Esophagus squamous epithelium (tissue), 5 donors: ENCODE measurements at places on chromosomes 2 and 18. TPM values are rescaled to one million over a fixed set of nuclear protein-coding genes. Genes with fewer than 3 reads are reported as not detected.

DNA sequence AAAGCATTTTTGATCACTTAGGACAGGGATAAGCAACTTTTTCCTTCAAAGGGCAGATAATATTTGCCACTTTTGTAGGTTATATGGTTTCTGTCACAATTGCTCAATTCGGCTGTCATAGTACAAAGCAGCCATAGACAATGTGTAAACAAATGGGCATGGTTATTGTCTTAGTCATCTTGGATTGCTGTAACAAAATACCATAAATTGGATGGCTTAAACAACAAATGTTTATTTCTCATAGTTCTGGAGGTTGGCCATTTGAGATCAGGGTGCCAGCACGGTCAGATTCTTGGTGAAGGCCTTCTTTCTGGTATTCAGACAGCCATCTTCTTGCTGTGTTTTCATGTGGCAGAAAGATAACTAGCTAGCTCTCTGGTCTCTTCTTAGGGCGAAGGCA, 91.2 kb downstream of the TAF4B start:
- no peak for DNase-seq

C18orf54 gene
- 1.7 TPM for total RNA-seq

- no peak for DNase-seq
Observed at GRCh38 chr2:128556089-128556488, 237.4 kb upstream of the HS6ST1 start.

TTL gene
- 21.6 TPM for total RNA-seq

PTH2R gene
- total RNA-seq = not detected

- no peak for DNase-seq
Observed at GRCh38 chr18:50632895-50633515, 73.1 kb downstream of the MAPK4 start.

- DNase-seq = no peak
Observed at GRCh38 chr18:79046522-79046921, 22.7 kb upstream of the ATP9B start.

GRCh38 chr2:54667726-54668650, 55.5 kb upstream of the EML6 start:
- no peak for DNase-seq

DNA sequence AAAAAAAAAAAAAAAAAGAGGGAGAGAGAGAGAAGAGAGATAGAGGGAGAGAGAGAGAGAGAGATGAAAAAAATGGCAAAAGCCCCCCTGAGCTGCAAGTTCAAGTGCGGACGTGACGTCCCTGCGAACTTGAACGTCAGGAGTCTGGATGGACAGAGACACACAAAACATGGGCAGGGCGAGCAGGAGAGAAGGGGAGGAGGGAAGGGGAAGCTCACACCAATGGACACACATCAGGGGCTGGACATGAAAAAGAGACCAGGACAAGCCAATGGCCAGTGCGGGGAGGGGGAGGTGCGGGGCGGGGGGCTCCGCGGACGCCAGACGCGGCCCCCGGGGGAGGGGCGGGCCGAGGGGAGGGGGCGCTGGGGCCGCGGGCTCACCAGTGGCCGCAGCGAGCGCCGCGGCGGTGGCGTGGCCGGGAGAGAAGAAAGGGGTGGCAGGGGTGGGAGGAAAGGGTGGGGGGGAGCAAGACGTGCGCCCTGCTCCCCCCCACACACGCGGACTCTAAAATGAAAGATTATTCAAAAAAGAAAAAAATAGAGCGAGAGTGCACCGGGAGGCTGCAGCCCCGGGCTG, at the start of gene BCL11A:
Gene BCL11A, minus strand, starts transcription at position 160 of the 579 bp plus-strand sequence. CDS start 384 bp downstream, outside the sequence.
- DNase-seq = no peak

SP140 gene
- total RNA-seq = 2.3 TPM

DNA sequence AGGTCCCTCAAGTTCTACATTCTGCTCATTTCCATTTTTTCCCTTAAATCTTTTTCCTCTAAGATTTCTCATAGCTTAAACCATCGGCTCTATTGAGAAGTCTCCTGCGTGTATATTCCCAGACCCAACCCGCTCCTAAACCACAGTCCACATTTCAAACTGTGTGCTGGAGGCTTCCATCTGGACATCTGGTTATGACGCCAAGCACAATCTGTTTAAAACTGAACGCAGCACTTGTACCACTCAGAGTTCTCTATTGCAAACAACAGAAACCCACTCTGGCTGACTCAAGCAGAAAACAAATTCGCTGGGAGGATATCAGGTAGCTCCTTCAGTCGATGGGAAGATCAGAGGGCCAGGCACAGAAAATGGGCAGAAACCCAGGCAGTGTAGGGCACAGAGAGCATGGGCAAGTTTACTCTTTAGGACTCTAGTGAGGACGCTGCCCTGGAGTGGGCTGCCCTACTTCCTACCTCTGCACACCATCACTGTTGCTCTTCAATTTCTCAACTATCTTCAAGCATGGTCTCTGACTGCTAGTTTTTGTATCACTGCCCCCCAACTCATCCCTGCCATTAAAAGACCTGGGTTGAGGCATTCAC, 5.6 kb upstream of the EML4 start:
- DNase-seq = no peak

BCS1L gene
- 34.0 TPM for total RNA-seq

THSD7B gene
- 0.95 TPM for total RNA-seq

PROM2 gene
- total RNA-seq = 89.5 TPM

GRCh38 chr18:777021-777420, 35.0 kb downstream of the YES1 start:
- no peak for DNase-seq

- DNase-seq = no peak
Observed at GRCh38 chr2:1816414-1816911, 72.1 kb upstream of the PXDN start.

- DNase-seq = no peak
Observed at GRCh38 chr2:68032702-68033101, 30.1 kb downstream of the C1D start.
